ENCODE measurements at places on chromosomes 4 and X. TPM values are rescaled to one million over a fixed set of nuclear protein-coding genes. Genes with fewer than 3 reads are reported as not detected.

The SNCA gene
- total RNA-seq: 96.4 TPM

The DCAF8L2 gene
- not detected for total RNA-seq

GRCh38 chrX:147376601-147377422, 534.9 kb upstream of the FMR1 start:
- DNase-seq: no peak

- no peak for DNase-seq
Observed at GRCh38 chr4:113555868-113556267, 205.7 kb downstream of the CAMK2D start.

DNA sequence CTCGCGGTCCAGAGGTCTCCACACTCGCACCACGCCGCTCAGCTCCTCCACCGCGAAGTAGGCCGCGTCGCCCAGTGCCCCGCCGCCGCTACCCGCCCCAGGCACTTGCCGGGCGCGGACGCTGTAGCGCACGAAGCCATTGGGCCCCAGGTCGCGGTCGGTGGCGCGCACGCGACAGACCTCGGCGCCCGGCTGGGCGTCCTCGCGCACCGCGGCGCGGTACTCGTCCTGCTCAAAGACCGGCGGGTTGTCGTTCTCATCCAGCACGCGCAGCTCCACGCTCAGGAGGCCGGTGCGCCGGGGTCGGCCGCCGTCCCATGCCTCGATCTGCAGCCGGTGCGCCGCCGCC, 1.4 kb downstream of the DCHS2 start:
- DNase-seq: no peak

DNA sequence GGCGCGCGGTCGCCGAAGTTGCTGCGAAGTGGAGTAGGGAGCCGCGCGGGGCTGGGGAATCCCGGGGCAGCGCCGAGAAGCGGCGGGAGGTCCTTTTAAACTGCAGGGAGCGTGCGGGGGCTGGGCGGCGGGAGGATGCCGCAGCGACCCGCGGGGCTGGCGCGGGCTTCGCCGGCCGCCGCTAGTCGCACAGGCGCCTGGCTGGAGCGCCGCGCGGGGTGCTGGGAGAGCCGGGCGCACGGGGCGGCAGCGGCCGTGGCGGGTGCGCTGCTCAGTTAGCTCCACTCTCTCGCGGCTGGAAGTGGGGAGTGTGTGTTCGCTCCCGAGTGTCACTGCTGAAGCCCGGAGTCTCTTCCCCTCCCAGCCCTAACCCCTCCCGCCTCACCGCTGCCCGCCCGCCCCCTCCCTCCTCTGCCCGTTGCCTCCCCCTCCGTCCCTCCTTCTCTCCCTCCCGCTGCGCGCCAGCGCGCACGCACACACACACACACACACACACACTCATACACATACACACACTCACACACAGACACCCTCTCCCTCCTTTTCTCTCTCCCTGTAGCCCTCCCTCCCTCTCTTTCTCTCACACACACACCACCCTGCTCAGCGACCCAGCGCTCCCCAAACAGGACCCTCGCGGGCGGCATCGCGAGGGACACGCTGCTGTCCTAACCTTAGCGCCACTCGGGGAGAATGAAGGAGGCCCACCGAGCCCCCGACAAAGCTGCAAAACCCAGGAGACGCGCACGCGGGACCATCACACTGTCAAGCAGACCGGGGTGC, at the start of gene NDNF:
TSS of gene NDNF (minus strand) at position 312 of the 780 bp plus-strand sequence. CDS start 26,698 bp downstream, outside the sequence.
- DNase-seq: no peak

GRCh38 chr4:141636771-141637460, 533 bp downstream of the IL15 start:
- DNase-seq: no peak

The STATH gene
- not detected for total RNA-seq

GRCh38 chr4:112277705-112278448, 7.8 kb downstream of the TIFA start:
- DNase-seq: no peak

The CLCN4 gene
- 68.6 TPM for total RNA-seq

DNA sequence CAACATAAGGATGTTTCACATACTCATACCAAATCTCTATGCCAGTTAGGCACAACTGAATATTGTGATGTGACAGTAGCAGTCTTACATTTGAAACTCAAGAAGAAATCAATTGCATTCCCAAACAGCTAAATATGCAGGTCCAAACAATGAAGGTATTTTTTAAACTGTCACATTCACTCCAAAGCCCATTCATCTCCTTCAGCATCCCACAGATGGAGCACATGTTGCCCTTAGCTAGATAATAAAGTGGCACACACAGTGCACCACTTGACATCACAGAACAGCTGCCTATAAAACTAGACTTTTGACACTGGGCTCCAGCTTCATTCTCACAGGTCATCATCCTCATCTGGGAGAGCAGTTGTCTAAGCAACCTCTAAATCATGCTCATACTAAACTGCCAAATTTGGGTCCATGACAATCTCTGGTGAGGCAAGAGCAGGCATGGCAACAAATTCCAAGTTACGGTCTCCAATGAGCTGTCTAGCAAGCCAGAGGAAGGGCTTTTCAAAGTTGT, 26.2 kb upstream of the ARHGEF6 start:
- no peak for DNase-seq

DNA sequence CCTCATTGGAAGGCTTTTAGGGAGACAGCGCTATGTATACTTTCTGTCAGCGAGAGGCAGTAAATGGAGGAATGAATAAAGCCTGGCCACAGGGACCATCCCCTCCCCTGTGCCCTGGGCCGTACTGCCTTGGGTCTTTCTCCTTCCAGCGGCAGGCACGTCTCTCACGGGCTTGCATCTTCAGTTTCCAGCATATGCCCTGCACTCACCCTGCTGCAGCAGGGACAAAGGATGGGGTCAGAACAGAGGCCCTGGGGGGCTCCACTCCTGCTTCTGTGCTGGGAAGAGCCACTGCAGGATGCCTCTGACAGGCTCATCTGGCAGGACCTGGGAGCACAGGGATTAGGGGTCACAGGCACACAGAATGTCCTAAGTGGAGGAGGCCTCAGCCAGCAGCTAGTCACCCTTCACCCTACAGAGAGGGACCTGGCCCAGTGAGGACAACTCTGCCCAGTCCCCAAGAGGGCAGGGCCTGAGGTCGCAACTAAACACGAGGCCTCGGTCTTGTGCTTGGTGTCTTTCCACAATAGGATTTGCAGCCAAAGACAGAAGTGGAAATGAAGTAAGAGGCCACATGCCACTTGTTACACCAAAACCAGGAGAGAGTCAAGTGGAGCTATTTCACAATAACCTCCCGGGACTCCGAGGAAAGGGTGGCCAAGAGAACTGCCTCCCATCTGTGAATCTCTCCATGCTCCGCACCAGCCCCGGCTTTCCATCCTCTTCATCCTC, 150.8 kb downstream of the AFAP1 start:
- DNase-seq: no peak

GRCh38 chrX:12319003-12319519, 180.8 kb downstream of the FRMPD4 start:
- DNase-seq: no peak

- no peak for DNase-seq
Observed at GRCh38 chrX:150184491-150184890, 178.6 kb upstream of the MAMLD1 start.

The HSFX1 gene
- 1.7 TPM for total RNA-seq

The SMIM10 gene
- total RNA-seq: 0.78 TPM

DNA sequence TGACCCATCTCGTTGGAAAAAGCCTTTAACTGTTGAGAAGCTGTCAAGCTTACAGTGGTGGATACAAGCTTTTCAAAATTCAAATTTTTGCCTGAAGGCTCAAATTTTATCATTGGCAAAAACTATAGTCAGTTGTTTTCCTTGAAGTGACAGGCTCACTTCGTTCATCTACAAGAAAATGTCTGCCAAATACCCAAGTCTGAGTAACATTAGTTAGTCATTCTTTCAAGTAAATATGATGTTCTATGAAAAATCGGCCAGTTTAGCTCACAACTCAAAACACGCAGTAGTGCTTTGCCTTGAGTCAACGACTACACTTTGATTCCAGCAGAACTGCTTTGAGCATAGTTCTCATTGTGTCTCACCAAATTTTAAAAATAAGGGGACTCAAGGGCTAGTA, 170.3 kb upstream of the MAMLD1 start:
- DNase-seq: no peak

DNA sequence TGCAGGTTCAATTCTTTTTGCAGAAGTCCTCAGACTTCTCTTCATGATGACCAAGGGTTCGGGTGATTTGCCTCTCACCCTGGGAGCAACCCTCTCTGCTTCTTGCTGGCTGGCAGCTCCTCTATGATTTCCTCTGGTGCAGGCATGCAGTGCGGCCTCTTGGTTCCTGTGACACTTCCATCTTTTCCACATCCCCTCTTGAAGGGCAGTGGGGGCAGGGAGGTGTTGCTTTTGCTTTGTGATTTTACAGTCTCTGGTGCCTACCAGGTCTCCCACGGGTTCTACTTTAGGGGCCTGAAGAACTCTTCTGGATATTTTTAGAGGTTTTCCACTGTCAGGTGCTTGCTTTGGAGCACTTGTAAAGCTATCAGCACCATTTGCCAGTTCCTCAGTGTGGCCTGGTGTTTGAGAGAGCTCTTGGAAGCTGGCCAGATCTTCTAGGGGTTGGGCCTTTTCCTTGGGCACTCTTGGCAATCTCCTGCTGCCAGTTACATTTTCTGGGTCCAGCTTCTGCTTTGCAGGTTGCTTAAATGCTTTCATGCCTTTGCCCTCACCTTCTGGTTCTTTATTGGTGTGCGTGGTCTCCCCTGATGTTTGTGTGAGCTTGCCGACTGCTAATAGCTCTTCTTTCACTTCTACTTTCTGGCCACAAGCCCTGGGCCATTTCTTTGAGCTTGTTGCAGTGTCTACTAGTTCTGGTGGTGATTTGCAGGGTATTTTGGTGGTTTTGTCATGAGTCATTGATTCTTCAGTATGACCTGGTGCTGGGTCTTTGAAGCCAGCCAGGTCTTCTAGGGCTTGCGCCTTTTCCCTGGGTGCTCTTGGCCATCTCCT, 11.5 kb upstream of the CHST7 start:
- DNase-seq: no peak

DNA sequence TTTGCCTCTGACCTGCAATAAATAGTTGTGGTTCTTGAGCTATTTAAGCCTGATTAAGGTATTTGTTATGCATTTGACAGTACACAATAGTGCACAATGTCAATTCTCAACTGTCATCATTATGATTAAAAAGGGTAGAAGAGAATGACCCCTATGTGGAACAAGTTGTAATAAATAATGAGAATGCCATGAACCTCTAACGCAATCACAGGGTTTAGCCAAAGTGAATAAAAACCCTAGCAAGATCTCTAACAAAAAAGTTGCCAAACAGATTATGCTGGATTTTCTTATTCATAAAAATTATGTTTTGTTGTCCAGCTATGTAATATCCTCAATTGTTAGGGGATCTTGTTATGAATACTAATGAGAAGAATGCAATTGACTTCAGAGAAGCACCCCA, 387.4 kb downstream of the GPAT3 start:
- DNase-seq: no peak

- DNase-seq: no peak
Observed at GRCh38 chrX:103356130-103356798, at the start of gene TCEAL9. TCEAL9 (plus strand) TSS chrX:103356506; CDS start chrX:103357685, 1,179 bp downstream.

The DMP1 gene
- 0.16 TPM for total RNA-seq

DNA sequence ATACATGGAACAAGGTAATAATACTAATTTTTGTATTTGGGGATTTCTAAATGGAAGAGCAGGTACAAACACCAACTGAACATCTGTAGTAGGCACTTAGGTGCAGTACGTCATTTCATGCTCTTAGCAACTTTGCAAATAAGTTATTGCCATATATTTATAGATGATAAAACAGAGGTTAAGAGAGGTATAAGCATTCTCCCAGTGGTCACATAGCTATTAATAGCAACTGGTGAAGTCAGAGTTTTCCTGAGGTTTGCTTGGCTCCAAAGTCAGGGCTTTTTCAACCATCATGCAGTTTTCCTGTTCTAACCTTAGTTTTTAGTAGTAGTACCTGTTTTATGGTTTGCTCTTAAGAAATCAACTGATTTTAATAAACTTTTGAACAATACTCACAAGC, 10.9 kb downstream of the ARHGEF38 start:
- DNase-seq: no peak

- DNase-seq: no peak
Observed at GRCh38 chr4:170139764-170140163, 50.0 kb upstream of the AADAT start.

GRCh38 chr4:157052429-157053040, 23.4 kb upstream of the GLRB start:
- DNase-seq: no peak

DNA sequence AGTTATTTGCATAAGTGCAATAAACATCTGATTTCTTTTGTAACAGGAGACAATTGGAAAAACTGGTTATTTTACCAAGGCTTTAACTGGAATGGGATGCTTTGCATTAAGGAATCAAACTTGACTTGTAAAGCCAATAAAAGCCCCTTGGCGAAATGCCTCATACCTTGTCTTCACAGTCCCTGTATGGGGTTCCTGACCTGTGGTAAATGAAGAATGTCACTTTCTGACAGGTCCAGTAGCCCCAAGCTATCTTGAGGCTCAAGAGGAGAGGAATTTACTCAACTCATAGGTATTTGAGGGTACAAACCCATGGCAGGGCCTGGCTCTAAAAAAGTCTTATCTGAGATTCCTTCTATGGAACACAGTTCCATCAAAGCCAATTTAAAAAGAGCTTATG, 78.0 kb downstream of the ACOX3 start:
- no peak for DNase-seq

DNA sequence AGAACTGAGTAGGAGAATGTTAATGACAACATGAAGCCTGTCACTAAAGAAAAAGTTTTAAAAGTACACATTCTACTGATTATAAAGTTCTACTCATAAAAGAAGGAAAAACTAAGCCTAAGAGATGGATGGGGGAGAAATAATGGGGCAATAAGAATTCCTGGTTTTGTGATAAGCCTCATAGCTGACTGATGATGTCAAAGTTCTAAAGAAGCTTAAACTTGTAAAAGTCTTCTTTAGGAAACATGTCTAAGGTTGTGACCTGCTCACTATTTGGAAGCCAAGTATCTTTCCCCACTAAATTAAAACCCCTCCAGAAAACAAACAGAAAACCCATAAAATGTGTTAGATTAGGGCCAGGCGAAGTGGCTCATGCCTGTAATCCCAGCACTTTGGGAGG, 232.9 kb upstream of the GIMD1 start:
- no peak for DNase-seq

The OTUD5 gene
- 18.1 TPM for total RNA-seq

The SHROOM4 gene
- total RNA-seq: 1.7 TPM

- no peak for DNase-seq
Observed at GRCh38 chr4:8913858-8914460, 42.3 kb upstream of the HMX1 start.

GRCh38 chr4:147737623-147738022, 5.7 kb downstream of the ARHGAP10 start:
- DNase-seq: no peak

The WNK3 gene
- total RNA-seq: 65.8 TPM

GRCh38 chr4:77052352-77052751, 23.4 kb downstream of the CCNI start:
- DNase-seq: no peak

- no peak for DNase-seq
Observed at GRCh38 chrX:10508891-10509290, 111.5 kb downstream of the MID1 start.

GRCh38 chrX:108601276-108601675, 135.1 kb downstream of the IRS4 start:
- DNase-seq: no peak

The DTHD1 gene
- 0.94 TPM for total RNA-seq

GRCh38 chrX:39720945-39721344, 376.8 kb downstream of the BCOR start:
- no peak for DNase-seq

The SHROOM2 gene
- 12.3 TPM for total RNA-seq

Data from occipital lobe (tissue), 3 donors.